ENCODE measurements at places on chromosomes 7 and 10. TPM values are rescaled to one million over a fixed set of nuclear protein-coding genes. Genes with fewer than 3 reads are reported as not detected.

DNA sequence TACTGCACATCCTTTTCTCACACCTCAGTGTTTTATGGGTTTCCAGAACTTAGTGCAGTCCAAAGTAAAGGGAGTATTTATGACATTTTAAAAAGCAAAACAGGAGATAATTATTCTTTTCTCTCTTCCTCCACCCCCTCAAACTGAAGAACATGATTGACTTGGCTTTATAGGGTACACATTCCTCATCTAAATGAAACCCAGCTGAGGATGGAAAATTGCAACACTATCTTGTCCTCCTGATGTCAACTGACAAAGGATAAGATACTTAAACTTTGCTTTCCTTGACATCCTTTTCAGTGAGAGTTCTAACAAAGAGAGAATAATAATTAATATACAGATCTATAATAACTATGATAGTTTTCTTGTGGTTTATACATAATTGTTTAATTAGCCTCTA is 299.1 kb downstream of the BBS9 start:
- no peak for DNase-seq

TAS2R3 gene
- total RNA-seq: not detected

DNA sequence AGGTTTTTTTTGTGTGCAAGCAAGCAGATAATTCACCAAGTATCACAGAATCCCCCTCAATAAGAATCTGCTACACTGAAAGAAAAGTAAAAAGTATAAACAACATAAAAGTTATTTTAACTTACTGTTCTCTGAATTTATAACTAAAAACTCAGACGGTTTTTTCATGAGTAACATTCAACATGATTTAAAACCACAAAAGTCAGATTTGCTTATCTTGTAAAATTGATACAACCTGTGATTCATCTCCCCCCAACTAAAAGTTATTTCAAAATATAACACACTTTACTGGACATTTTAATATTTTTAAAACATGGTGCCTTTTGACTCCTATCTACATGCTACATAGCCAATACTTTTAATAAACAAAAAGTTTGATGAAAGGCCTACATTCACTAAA is 32.8 kb downstream of the TSPAN12 start:
- no peak for DNase-seq

- no peak for DNase-seq
Observed at GRCh38 chr10:125164421-125164820, 4.1 kb upstream of the CTBP2 start.

SEMA3A gene
- total RNA-seq: 0.34 TPM

DNA sequence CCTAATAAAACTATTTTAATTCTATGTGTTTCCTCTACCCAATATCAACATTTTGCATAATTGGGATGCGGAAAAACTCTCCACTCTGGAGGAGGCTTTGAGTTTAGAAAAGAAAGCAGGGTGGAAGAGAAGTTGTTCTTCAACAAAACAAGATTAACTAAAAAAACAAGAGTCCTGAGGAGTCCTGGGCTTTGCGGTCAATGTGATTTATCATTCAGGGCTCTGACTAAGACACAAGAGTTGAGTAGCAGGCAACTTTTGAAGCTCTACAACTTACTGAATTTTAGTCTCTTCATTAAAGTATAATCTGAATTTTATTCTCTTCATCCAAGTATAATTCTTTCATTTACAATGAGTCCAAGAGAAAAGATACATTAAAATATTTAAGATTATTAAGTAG is 18.3 kb upstream of the TMEM26 start:
- DNase-seq: no peak
